ENCODE measurements at places on chromosomes 2 and 18. TPM values are rescaled to one million over a fixed set of nuclear protein-coding genes. Genes with fewer than 3 reads are reported as not detected.

Gene RUFY4
- total RNA-seq: 0.17 TPM

DNA sequence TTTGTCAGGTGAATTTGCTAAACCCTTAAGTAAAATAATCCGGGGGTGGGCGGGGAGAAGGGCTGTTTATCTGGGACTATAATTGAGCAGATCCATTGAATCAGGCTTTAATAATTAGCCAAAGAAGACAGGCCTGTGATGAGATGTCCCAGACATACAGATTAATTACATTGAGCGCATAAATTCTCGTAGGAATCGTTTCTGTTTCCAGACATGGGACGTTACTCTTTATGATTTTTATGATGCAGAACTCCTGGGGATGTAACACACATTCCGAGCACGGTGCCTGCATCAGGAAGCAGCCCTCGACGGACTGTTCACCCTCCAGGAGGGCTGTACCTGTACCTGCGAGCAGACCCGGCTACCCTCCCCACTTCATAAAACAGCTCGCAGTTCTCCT, 88.9 kb downstream of the SMIM21 start:
- DNase-seq: no peak

Gene GPR45
- not detected for total RNA-seq

GRCh38 chr2:126643972-126644371, 12.0 kb upstream of the GYPC start:
- no peak for DNase-seq

Gene KLHL41
- 6.2 TPM for total RNA-seq

GRCh38 chr2:78431241-78431640, 594.3 kb upstream of the REG3G start:
- DNase-seq: no peak

DNA sequence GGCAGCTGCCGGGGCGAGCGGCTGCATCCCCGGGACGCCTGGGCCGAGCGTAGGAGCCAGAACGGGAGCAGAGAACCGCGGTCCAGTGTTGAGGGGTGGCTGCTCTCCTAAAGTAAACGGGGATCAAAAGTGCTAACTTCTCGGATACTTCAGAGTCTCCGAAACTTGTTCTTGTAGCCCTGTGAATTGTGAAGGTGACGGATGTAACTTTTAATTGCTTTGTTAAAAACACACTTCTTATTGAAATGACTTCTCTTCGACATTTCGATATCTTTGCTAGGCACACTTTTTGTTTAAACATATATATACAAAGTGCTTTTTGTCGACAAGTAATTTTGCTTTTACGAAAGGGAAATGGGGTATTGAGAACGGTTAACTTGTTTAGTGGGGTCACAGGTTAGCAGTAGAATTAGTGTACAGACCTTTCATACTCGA, 540 bp downstream of the ATP9B start:
- no peak for DNase-seq

DNA sequence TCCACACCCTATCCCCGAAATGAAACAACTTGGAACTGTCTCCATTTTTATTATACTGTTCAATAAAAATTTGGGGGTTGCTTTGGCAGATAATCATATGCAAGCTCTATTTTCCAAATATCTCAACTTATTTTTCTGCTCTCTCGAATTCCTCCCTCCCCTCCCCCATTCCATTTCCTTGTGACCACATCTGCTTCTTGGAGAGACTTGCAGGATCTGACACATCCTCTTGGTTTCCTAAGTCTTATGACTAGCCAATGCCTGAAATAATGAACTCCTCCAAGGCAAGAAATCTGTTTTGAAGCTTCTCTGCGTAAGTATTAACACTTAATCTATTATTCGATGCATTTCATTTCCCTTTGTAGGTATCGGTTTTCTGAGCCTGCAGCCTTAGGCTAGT, 16.1 kb downstream of the TGIF1 start:
- no peak for DNase-seq

GRCh38 chr18:45528712-45529336, 86.5 kb upstream of the SLC14A2 start:
- no peak for DNase-seq

DNA sequence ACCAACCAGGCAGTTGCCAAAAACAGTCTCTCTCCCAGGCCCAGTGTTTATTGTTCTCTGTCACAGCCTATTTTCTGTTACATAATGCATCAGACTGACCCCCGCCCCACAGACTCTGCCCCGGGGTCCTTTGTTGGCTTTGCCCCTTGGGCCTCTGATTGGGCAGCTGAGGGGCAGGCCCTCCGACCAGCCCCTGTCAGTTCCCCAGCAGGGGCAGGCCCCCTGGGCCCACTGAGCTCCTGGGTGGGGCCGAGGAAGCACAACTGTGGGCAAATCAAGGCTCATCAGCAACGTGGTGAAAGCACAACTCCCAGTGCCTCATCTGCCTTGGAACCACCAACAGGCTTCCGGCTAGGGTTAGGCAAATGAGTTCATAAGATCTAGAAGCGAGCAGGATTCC, 160.1 kb upstream of the MYCN start:
- DNase-seq: no peak

Gene COLEC12
- 4.9 TPM for total RNA-seq

DNA sequence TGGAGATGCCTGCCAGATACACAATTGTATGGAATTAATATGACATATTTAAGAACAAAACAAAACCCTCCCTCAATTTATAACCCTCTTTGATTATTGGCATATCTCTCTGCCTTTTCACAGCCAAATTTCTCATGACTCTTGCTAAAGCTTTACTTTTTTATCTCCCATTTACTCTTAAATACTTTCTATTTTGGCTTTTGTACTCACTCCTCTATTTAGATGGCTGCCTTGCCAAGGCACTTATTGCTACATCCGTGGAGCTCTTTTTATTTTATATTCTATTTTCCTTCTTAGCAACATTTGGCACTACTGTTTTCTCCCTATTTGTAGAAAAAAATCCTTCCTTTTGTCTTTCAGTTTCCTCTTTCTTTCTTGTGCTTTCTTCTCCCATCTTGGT, 466.4 kb upstream of the CWC22 start:
- no peak for DNase-seq

GRCh38 chr18:57965246-57965645, 78.8 kb upstream of the NEDD4L start:
- DNase-seq: no peak

Gene GPR17
- 0.17 TPM for total RNA-seq

GRCh38 chr2:8437228-8437948, 244.5 kb upstream of the ID2 start:
- no peak for DNase-seq

- no peak for DNase-seq
Measured at GRCh38 chr2:218985325-218986091, 524 bp upstream of the FEV start.

DNA sequence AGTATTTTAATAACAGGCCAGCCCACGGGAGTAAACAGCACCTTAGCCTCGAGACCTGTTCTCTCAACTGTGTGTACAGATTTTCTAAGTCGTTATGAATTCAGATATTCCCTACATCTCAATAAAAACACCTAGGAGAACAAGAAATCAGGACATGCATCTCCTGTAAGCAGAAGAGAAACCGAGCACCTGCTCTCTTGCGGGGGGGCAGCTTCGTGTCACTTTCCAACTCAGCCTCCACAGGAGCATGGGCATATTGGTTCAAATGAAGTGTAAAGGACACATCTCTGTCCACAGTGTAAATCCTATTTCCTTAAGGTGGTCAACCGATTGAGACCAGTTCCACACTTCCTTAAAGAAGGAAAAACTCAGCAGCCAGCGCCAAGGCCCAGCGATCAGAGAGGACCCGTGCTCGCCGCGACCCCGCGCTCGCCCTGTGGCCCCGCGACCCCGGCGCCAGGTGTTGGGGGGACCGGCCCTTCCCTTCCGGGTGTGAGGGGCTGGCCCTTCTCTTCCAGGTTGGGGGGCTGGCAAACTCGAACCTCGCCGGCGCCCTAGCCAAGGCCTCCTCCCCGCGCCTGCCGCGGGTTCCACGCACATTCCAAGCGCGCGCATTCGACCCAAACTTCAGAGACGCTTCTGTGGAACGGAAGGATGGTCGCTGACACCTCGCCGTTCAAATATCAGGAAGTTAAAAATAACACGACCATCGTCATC, 652 bp downstream of the SH3YL1 start:
- DNase-seq: no peak

GRCh38 chr2:16279641-16280040, 339.3 kb downstream of the MYCN start:
- no peak for DNase-seq

DNA sequence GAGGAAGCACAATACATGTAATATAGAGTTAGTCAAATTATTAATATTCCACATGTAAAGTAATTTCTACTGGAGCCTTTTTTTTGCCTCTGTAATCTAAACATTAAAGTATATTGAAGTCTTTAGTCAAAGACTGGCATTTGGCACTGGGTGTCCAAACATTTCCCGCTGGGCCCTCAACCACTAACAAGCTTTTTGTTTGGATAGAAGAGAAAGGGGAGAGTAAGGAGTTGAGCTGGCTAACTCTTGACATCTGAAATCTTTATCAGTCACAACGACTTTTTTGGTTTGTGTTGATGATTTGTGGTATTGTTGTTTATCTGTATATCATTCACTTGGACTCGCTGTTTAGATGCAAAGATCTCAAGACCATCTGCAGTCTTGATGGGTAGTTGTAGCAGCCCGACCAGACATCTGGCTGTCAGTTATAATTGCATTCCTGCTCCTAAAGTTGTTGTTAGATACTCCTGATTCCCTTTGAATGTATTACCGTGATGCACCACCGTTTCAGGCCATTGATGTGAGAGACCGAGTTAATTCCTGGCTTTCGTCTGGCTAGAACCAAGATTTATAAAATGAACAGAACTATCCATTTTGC, 379.6 kb downstream of the MTX2 start:
- no peak for DNase-seq

Gene GRHL1
- total RNA-seq: 7.2 TPM

DNA sequence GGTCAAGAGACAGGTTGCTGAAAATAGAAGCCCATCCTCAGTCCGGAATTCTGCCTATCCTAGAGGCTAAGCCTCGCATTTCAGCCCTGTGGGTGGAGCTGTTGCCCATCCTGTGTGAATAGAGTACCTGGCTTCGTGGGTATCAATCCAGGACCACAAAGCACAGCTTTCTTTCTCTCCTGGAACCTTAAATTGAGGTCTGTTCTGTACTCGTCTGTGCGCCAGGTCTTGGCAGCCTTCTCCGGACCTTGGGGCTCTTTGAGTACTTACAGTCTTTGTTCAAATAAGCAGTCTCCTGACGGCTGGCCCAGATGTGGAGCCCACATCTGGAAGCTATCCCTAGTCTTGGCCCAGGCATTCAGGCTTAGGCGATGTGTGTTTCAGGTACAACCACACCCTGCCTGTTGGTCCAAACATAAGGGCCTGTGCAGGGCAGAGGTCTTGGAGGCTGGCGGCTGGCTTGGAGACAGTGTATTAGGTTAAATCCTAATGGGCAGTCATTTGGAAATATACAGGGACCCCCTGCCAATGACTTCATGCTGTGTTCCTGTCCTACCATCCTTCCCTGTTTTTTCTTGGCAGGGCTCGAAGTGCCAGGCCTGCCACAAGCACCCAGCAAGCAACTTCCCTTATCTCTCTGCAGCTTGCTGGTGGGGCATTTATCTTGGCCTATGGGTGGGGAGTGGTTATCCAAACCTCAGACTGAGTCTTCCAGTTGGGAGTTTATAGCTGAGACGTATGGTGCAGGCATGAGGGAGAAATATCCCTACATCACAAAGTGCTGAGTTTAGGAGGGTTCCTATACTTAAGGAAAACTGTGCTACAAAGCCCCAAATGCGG, 294.1 kb downstream of the BCL2 start:
- DNase-seq: no peak

Gene GALNT13
- 0.23 TPM for total RNA-seq

- DNase-seq: no peak
Measured at GRCh38 chr18:34158881-34159690, 65.6 kb downstream of the NOL4 start.

DNA sequence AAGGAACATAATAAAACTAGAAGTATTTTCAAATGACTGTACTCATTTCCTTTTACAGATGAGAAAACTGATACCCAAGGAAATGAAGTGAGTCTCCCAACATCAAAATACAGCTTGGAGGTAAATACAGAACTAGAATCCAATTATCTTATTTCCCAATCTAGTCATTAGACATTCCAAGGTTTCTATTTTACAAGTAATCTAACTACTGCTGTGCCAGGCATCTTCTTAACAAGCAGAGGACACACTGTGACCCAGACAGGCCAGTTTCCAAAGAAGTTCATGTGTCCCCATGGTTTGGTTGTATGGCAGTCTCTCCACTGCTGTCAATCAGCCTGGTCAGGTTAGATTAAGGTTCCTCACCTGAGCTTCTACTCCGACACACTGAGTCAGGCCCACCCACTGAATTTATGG, 143.5 kb downstream of the THADA start:
- no peak for DNase-seq

Gene TTN
- 92.5 TPM for total RNA-seq

DNA sequence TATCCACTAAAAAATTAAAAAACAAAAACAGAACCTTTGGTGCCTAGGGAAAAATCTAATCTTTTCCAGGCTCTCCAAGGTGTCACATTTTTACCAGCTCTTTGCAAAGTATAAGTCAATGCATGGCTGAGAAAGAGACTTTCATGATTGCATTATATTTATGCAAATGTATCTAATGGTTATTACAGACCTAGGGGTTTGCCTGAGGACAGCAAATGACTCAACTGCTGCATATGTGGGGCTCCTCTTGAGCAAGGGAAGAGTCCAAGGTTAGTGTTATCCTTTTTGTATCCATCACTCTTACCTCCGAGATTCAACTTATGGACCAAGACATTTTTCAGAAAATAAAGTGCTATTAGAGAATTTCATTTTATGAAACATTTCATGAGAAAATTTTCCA, 33.9 kb upstream of the RMP24 start:
- DNase-seq: no peak

Gene AQP12B
- not detected for total RNA-seq

DNA sequence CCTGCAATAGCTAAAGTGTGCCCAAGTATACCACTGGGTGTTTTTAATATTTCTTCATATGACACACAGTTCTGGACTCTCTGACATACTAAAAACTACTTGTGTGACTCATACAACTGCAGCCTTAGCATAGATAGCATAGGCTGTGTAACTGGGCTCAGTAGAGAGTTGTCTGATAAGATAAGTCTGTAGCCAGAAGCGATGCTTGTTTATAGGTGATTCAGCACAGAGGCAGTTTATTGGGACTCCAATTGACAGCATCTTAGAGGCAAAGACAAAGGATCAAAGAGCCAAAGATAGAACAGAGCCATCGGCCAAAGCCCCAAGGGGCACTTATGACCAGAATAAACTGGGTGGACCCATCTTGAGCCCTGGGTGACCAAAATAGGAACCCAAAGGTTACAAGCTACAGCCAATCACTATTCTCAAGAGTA, 42.3 kb downstream of the AAK1 start:
- no peak for DNase-seq

GRCh38 chr2:109322111-109322510, 193.1 kb downstream of the SH3RF3 start:
- DNase-seq: peak; percentile 82

GRCh38 chr18:6781142-6781714, 51.7 kb downstream of the ARHGAP28 start:
- no peak for DNase-seq

- no peak for DNase-seq
Measured at GRCh38 chr2:221562226-221562625, 9.9 kb downstream of the EPHA4 start.

All from mucosa of gallbladder (tissue), 1 donor.